Hematopoietic multipotent progenitor cell treated with erythropoietin and hydrocortisone succinate and interleukin-3 and kit ligand, for 8 days (in vitro differentiated cells): ENCODE measurements at places on chromosomes 7 and 10.
A peak's percentile ranks its signal among the peaks of the same experiment; 100 is the strongest.

DNA sequence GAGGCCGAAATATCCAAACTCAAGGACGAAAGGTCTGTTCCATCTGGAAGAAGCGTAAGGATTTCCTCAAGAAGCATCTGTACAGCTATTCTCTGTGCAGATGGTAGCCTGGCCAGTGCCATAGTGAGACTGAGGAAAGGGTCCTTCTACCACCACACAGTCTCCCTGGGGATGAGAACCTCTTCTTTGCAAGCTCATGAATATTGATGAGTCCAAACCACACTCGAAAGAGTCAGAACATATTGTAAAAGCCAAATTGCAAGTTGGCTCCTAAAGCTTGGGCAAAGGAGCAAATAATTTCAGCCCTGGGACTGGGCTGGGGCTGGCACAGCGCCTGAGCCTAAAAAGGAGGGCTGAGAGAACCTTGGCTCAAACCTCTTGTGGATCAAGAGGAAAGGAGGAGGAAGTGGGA lies 66.1 kb upstream of the PIP4K2A start:
- no peak for DNase-seq

DNA sequence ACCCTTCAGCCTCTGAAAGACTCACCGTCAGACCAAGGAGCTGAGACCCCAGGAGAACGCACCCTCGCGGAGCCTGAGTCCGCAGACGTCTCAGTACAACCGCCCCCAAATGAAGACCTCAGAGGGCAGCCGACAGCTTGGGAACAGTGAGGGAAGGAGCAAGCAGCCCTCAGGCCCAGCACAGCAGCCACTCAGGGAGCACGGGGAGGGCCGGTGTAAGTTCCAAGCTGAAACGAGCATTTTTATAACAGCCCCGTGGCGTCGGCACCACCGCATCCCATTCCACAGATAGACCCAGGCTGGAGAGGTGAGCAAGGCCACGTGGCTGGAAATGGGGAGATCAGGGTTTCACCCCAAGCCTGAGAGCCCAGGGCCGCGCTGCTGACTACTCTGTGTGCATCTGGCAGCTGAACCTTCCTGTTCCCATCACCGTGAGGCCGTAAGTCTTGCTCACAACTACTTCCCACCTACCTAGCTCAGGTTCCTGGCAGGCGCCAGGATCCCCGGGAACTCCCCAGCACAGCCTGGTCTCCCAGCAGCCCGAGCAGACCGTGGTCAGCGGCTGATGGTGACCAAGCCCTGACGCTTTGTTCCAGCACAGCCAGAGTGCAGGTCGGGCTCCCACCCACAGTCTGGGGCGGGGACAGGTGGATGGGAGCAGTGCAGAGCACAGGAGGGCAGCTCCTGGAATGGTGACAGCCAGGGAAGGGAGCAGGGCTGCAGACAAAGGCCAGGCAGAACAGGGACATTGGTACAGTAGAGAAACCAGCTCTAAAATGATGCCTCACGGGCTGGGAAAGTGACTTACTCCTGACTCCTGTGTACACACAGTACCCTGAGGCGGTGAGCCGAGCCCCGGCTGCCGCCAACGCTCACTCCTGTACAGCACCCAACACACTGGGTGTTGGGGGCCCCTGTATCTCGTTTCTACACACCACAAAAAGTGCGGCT lies 6.1 kb upstream of the NOM1 start:
- DNase-seq: no peak

DNA sequence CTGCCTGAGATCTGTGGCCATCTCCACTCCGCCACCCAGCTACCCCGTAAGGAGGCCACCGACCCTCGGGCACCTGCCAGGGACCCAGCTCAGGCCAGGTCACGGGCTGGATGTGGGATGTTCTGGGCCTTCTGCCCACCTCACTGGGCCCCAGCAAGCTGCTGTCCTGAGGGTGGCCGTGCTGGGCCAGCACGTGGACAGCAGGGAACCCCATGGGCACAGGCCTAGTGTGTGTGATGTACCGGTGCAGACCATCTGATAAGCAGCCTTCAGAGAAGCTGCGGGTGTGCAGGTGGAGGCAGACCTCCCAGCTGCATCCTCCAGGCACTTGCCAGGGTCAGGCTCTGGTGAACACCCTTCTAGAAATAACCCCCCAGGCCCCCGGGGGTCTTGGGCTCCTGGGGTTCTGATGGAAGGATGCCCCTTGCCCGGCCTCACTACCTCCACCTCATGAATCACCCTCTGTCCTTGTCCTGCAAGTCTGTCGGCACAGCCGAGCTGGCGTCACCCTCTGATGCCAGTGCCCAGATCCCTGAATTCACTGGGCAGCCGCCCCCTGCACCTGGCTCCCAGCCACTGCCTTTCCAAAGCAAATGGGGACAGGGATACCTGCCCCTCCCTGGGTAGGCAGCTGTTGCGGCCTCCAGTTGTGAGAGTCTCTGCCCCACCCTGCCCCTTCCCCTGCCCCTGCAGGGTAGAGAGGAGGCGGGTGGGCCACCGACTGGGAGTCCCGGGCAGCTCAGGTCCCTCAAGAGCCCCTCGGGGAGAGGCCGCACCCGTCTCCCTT lies 139.8 kb downstream of the FAM53B start:
- no peak for DNase-seq

GRCh38 chr10:114025611-114026130 lies 18.0 kb upstream of the ADRB1 start:
- no peak for DNase-seq

GRCh38 chr7:25014756-25015155 lies 34.8 kb upstream of the OSBPL3 start:
- DNase-seq: no peak

- no peak for DNase-seq
Observed at GRCh38 chr10:58704226-58704625, 191.6 kb downstream of the BICC1 start.

DNA sequence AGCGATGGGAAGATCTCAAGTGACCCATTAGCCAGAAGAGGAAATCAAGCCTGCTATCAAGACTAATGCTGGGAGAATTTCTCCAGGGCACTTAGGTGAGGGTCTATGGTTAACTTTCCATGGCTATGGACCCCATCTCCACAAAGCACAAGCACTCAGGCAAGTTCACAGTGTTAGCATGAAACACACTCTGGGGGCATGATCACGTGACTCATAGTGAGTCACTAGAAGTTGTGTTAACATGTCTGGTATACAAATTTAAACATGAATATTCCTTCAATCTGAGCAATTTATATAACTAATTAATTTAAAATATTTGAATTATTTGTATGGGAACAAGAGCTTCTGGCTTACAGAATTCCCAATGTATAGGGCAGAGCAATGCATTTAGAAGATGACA lies 131.8 kb downstream of the FAM204A start:
- no peak for DNase-seq

GRCh38 chr10:9009505-9009904 lies 955.0 kb downstream of the GATA3 start:
- no peak for DNase-seq

DNA sequence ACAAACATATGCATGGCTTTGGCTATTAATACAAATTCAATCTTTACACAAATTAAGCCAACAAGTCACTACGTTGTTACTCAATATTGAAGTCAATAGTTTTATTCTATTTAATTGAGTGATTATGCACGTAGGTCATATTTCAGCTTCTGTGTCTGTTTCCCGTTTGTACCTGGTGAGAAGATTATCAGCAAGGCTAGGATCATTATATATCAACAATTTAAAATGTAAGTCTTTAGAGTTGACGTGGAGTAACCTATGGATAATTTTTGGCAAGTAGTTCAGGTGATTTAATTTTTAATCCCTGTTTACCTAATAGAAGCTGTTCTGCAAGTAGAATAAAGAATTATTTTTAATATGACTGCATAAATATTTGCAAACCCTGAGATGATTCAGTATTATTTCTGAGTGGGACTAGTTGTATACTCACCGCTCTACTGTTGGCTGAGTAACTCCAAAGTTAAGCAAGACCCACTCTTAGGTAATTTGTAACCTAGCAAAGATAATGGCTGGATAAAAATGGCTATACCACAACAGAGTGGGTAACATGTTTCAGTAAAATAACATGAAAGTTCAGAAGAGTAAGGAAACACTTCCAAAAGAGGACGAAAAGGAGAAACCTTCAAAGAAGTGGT lies 161.0 kb downstream of the HGF start:
- DNase-seq: no peak

DNA sequence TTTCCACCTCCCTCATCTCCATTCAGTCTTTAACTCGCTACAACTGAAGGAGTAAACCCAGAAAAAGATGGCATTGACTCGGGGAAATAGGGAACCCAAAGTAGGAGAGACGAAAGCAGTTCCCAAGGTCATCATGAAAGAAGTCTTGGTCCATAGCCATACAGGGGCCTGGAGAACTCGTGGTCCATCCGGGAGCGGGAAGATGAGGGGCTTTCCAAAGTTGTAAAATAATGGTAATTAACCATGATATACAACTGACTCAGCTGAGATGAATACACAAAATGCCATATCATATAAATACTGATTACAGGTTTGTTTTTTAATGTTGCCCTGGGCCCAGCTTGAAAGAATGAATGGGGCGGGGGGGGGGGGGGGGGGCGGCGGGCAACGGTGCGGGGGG lies 32.3 kb downstream of the RBM17 start:
- no peak for DNase-seq

- DNase-seq: no peak
Observed at GRCh38 chr10:131144711-131145375, 166.7 kb downstream of the TCERG1L start.

DNA sequence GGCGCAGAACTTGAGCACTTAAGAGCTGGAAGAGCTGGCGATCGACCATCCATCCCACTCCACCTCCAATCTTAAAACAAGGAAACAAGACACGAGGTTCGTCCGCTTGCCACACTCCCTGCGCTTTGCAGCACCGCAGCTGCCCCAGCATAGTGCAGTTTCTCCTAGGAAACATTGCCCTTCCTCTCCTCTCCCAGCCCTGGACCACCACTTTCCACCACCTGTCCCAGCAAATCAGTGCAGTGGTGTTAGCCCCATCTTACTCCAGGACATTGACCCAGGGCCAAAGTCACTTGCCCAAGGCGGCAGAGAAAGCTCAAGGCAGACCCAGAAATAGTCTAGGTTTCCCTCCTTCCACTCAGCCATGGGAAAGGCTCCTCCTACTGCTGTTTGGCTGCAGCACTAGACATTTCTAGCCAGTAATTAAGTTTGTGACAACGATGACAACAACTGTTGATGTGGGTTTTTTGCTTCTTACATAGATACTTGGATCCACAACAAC lies 1.5 kb upstream of the PARD3 start:
- no peak for DNase-seq

DNA sequence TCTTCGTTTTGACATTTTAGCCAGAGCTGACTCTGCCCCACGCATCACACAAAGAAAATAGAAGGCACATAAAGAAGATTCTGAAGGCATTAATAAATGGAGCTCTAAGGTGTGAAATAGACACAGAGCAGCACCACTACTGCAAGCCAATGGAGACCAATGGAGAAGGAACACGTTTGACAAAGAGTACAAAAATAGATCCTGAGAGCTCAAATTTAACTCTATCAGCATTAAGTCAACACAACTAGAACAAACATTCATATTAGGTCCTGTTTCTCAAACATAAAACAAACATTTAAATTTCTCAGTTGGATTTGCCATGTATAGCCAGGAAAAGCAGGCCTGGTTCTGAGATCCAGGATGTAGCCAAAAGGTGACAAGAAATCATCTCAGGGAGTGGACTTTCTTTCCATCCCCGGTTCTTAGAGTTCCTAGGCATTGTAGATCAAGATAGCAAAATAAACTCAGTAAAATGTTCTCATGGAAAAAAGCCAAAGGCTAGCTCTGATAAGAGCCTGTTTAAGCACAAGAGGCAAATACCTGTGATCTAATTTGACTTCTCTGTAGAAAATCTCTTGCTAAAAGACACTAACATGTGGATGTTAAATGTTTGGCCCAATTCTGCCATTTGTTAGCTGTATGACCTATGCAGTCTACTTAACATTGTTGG lies 174.2 kb upstream of the VIPR2 start:
- no peak for DNase-seq

DNA sequence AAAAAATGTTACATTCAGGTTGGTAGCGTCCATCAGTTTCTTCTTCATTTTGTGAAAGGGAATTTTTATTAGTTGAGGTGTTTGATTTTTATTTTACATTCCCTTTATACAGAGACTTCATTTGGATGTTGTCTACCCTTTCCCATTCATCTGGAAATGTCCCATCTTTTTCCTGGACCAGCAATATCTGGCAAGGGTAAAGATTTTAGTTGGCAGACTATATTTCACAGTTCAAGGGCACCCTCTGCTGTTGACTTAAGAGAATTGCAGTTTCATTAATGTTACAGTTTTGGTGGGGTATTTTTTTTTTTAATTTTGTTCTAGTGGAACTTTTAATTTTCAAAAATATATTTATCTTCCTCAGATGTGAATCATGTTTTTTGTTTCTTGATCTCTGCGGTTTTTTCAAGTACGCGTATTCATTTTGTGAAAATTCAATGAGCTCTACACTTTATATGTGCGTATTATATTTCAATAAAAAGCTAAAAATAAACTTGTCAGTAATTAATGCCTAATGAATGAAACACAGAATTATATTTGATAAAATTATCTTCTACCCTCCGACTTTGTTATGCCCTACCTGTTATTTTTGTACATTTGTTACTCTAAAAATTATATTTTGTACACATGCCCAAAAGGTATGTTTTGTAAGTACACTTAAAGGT lies 97.9 kb upstream of the KLF14 start:
- peak; percentile 52 for DNase-seq

DNA sequence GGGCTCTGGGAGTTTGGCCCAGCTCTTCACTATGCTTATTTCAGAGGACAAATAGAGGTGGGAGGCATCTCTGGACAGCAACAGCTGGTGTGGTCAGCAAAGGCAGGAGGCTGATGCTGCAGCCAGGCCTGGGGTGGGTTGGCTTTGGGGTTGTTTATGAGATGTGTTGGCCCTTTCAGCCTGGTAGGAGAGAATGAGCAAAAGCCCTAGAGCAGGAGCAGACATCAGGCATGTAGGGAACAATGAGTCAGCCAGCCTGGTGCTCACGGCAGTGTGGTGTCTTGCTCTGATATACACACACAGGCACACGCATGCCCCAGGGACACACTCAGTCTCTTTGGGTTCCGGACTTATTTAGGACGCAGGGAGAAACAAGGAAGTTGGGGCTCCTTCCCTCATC lies 157.1 kb downstream of the PRKCQ start:
- DNase-seq: no peak

GRCh38 chr7:122887198-122887597 lies 938 bp upstream of the CADPS2 start:
- peak; percentile 8 for DNase-seq

- DNase-seq: no peak
Observed at GRCh38 chr10:128934492-128934891, 532.5 kb upstream of the MGMT start.

- no peak for DNase-seq
Observed at GRCh38 chr10:16966991-16967865, 150.0 kb upstream of the RSU1 start.

DNA sequence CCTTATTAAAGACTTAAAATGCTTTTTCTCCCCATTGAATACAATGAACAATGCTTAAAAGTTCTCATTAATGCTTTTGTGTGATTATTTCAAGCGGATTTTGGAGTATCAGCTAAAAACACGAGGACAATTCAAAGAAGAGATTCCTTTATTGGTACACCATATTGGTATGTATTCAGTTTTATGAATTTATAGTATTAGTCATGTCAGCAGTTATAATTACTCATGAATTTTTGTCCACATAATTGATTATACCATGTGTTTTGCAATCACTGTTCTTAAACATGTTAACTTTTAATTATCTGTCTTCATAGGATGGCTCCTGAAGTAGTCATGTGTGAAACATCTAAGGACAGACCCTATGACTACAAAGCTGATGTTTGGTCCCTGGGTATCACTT lies 31.9 kb downstream of the SLK start:
- DNase-seq: no peak

- DNase-seq: peak; percentile 14
Observed at GRCh38 chr10:89351780-89352597, 24.2 kb downstream of the IFIT3 start.
